ENCODE measurements at places on chromosomes 6 and 20.

- DNase-seq = no peak
Measured at GRCh38 chr20:61649860-61650162, 397.8 kb downstream of the CDH4 start.

GRCh38 chr6:39902786-39903465 is 31.3 kb downstream of the MOCS1 start:
- DNase-seq = no peak

DNA sequence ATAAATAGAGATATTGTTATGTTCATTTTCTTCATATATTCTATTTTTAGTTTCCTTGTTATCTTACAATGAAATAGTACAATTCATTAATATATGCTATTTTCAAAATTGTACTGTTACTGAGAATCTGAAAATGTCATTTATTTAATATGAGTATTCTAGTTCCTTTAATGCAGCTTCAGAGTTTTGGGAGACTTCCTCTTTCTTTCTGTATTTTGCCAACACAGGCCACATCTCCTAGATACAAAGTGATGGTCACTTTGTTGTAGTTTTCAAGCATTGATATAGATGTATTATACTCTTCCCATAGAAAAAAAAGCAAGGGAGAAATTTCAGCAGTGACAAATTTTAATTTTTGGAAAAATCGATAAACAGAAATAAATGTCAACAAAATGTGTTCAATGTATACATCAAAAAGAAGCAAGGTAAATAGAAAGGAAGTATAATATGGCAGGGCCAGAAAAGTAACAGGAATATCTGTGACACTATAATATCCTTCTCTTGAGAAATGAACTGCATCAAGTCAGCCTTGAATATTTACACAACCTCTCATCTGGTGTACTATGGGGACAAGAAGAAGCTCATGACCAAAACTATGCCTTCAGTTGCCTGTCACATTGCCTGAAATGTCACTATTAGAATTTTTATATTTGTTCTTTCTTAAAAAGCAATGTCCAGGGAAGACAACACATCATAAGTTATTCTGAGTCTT is 396.0 kb downstream of the TBC1D32 start:
- DNase-seq = no peak

- DNase-seq = no peak
Measured at GRCh38 chr6:5335020-5335419, 73.7 kb downstream of the FARS2 start.
